Activated T-cell treated with anti-CD3 and anti-CD28 coated beads, Interleukin-2, amount 50 U/mL, for 4 hours (primary cell): ENCODE measurements at places on chromosomes 2 and 18.

- no peak for DNase-seq
Observed at GRCh38 chr2:1907291-1907690, 163.0 kb upstream of the PXDN start.

DNA sequence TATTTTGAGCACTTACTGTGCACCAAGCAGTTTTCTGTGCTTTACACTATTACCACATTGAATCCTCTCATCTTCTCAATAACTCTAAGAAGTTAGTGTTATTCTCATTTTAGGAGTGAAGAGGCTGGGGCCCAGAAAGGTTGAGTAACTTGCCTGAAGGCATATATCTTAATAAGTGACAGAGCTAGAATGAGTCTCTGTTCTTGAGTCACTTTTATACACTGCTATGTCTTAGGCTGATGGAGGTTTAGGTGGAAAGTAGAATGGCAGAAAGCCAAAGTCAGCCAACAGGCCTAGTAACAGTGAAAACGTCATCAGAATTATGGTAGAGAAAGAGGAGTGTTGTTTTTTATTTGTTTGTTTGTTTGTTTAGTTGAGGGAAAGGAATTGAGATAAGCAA is 27.9 kb upstream of the RPE start:
- no peak for DNase-seq

DNA sequence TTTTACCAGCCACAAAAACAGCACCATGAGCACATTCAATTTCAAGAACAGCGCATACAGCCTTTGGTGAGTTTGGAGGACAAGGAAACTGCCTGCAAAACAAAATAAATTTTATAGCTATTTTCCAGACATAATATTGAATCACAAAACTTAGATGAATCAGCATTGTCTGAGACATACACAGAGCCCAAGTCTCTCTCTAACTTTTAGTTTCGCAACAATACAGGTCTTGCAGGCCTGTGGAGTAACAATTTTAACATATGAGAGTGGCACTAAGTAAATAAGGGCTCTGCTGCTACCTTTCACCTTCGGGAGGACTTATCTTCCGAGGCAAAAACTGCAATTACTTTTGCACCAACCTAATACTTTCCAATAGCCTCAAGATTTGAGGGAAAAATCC is 56.1 kb upstream of the PEX13 start:
- no peak for DNase-seq

DNA sequence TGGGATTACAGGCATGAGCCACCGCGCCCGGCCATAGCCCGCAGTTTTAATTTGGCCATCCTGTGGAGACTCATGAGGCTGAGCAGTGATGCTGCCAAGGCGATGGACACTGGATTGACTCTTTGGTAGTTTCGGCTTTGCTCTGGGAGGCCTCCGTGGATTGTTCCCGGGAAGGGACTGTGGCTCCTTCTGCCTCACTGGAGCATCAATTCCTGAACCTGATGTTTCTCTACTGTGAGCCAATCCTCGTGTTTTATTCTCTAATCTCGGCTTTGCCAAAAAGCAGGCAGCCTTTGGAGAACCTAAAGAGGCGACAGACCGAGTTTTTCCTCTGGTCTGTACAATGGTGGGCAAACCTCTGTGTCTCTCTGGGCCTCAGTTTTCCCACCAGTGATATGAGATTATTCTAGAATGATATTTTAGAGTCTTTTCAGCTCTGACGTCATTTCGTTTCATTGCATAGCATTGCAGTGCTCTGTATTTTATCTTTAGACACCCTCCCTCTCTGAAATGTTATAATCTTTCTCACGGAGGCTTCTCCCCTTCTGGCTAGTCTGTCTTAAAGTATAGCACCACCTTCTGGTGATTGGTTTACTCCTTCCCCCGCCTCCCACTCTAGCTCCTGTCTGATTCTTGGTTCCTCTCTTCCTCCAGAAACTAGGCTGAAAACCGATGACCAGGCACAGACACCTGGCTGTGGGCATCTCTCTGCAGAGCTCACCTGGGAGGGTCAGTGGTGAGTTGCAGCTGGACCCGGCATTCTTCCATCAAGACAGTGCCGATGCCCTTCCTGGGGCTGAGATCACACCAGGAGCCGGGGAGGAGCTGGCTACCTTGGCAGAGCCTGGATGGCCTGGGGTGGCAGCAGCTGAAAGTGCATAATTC is 341.3 kb downstream of the MYCN start:
- DNase-seq, result no peak

DNA sequence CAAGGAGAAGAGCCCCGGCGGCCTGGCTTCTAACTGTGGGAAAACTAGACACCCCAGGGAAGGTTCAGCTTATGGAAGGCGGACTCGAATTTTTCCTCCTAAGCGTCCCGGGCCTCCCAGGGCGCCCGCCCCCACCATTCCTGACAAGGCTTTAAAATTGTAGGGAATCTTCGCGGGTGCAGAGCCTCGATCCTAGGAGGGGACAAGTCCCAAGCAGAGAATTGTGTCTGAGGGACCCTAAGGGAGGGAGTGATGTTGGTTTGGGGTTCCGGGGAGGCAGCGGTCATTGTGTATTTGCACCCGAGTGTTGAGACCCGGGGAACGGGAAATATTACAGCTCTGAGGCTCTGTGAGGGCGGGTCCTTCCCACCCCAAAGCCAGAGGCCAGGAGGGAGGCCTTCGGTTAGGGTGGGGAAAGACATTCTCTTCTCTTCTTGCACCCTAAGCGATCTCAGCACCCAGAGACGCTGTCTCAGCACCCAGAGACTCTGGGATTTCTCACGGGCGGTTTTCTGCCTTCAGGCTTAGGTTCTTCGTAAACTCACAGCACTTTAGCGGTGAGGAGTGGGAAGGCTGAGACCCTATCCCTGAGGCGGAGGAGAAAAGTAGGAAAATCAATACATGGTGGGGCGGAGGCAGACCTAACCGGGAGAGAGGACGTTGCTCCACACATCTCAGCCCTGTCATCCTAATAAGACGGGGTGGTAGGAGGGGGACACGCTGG is 7.6 kb downstream of the OSR1 start:
- no peak for DNase-seq

DNA sequence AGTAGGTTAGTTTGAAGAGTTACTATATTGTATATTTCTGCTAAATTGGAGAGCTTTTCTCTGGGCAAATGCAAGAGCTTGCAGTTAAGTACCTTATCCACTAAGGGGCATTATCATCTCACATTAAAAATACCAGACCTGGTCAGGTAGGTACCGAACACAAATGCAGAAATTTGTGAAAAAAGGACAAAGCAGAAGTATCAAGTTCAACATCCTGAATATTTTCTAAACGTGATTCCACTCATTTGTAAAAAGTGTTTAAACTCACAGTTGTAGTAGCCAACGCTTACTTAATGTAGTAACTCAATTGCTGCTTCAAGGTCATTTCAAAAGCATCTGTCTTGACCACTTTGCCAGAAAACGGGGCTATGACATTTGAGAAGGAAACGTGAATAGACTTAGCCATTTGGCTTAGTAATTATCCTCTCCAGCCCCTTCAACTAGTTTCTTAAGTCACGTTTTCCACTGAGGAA is 52.1 kb downstream of the CYRIA start:
- DNase-seq, result no peak

DNA sequence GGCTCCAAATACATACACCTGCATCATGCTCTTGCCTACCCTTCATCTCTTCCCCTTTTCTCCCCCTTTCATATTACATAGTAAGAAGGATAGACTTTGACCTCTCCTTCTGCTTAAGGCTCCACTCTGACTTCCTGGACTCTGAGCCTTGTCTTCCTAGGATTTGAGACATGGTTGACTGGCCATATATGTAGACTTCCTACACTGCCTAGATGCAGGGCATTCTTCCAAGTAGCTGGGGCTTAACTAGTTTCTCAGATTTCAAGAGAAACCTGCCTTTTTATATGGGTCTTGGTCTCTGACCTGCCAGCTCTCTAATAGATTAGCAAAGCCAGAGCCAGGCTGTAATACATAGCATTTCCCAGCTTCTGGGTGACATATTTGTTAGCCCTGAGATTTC is 35.4 kb upstream of the CYP26B1 start:
- DNase-seq, result no peak

DNA sequence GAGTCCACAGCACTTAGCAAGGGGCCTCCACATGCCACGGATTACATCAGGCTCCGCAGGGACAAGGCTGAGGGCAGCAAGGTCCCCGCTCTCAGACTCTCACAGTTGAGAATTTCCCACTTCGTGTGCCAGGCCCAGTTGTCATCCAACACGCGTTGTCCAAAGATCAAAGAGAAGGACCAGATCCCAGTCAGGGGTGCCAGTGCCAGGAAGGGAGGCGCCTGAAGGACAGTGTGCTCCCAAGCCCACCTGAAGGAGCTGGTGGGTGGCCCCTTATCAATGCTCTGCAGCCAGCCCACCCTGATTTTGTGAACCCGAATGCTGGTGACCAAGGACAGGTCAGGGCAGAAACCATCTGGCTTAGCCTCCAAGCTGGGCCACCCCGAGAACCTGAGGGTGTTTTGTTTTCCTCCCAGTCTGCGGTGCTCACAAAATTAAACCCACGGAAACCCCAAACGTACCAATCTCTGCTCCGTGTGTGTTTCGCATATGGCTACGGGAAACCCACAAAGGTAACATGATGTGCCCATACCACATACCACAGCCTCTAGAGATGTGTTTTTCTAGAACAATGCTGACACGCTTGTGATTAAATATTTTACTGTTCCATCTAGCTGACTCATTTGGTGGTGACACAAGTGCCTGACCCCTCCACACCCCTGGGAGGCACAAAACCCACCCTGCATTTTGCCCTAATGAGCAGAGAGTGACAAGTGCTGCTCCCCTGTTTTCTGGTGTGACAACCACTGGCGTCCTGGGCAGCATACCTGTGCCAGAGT is 24.5 kb downstream of the CRACDL start:
- DNase-seq, result no peak

GRCh38 chr18:54031243-54031642 is 193.2 kb downstream of the MBD2 start:
- DNase-seq, result no peak

DNA sequence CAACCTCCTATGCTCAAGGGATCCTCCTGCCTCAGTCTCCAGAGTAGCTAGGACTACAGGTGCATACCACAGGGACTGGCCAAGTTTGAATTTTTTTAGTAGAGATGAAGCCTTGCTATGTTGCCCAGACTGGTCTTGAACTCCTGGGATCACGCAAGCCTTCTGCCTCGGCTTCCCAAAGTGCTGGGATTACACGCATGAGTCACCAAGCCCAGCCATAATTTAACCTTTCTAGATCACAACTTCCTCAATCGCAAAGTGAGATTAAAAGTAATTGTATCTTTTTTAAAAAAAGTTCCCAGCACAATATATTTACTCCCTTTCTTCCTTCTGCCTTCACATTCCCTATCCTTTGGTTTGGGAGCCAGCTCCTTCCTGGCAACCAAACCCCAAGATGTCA is 5.8 kb upstream of the PPP1CB start:
- no peak for DNase-seq

DNA sequence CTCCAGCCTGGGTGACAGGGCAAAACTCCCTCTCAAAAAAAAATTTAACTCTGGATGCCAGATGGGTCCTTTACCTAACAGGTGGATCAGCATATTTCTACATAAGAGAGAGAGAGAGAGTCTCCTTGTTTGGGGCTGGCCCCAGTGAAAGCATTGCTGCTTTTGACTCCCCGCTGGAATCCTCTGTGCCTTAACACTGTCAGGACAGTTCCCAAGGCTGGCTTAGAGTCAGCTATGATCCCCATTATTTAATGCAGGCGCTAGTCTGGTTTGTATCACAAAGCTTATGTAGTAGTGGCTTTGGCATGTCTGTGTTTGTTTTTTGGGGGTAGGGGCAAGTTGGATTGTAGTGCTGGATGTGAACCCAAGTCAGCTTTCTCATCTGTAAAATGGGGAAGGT is 9.4 kb downstream of the INPP4A start:
- DNase-seq, result no peak

DNA sequence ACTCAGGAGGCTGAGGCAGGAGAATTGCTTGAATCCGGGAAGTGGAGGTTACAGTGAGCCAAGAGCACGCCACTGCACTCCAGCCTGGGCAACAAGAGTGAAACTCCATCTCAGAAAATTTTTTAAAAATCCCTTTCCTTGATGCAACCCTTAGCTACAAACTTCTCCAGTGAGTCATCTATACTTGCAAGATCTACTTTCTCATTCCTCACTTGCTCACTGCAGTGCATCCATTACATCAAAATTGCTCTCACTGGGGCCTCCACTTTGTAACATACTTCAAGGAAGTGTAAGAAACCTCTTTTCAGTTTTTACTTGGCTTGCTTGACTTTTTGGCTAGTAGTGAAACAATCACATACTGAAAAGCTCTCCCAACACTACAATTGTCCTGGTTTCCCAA is 65.3 kb downstream of the REEP1 start:
- no peak for DNase-seq

DNA sequence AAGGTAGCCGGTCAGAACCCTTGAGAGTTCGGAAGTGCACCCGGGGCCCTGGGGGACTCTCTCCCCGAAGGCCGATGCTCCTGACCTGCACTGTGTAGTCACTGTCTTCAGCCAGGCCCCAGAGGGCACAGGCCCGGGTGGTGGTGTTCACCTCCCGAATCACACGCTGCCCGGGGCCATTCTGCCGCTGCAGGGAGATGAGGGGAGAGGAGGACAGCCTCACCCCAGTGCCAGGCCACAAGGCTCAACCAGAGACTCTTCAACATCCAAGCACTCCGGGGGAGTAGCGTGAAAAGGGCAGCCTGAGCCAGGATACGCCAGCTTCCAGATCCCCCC is 1.1 kb downstream of the FNDC4 start:
- DNase-seq, result no peak

DNA sequence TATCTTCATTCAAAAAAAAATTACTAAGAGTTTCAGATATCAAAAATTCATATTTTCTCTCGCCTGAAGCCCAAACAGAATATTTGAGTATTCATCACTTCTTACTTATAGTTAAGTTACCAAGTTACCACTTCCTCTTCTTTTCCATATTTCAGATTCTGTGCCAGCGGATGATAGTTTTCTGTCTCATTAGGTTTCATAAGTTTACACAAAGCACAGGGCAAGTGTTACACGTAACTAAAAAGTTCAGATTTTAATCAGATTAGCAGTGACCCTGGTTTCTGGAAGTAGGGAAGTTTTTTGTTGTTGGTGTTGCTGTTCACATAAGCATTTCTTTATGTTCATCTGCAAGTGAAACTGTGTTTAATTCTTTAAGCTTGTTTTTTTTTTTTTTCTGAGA is 10.2 kb downstream of the AFTPH start:
- no peak for DNase-seq

DNA sequence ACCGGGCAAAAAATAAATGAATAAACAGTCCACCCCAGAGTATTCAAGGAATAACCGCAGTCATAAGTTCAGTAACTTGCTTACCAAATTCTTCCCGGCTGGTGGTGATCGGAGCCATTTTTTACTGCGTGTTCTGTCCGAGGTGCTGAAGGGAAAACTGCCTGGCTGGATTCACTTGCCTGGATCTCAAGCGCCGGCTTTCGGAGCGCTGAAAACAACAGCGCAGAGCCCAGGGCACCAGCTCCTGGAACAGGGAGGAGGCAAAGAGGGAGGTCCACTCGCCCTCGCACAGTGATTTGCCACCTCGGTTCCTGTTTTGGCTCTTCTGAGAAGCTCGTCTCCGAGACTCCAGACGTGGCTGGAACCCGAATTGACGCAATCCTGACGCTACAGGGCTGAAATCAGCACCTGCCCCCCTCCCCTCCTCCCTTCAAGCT is at the start of gene SYT4:
Gene SYT4, minus strand, starts transcription at position 327 of the 437 bp plus-strand sequence. Its CDS starts 209 bp downstream, at position 118.
- DNase-seq, result no peak
